ENCODE measurements at places on chromosomes 16 and 17.

GRCh38 chr17:46822388-46822921, 4.0 kb upstream of the WNT3 start:
- no peak for DNase-seq

- no peak for DNase-seq
Observed at GRCh38 chr16:49858200-49859124, 2.5 kb upstream of the ZNF423 start.

GRCh38 chr17:34308371-34308770, 10.9 kb upstream of the CCL8 start:
- no peak for DNase-seq

GRCh38 chr17:46027048-46027975, 28.3 kb downstream of the STH start:
- DNase-seq, result no peak

DNA sequence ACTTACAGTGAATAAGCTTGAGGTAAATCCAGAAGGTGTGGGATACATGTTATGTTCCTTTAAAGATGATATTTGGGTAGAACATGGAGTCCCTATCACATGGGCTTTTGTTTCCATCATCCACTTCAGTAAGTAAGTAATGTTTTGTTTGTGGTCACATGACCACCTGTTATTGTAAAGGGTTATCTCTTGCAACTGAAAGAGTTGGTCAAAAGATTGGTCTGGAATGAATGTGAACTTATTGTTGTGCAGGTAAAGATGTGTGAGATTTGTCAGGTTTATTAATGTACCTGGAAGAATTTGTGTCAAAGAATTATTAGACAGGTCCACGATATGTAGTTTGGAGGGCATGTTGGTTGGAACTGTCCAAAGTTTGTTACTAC, 1.6 kb downstream of the OMG start:
- DNase-seq, result no peak

- DNase-seq, result no peak
Observed at GRCh38 chr16:56848955-56849689, 15.9 kb upstream of the SLC12A3 start.

- no peak for DNase-seq
Observed at GRCh38 chr16:57531253-57531575, 5.2 kb downstream of the CCDC102A start.

GRCh38 chr17:79922116-79922601, 82.9 kb upstream of the CBX4 start:
- no peak for DNase-seq

- DNase-seq, result no peak
Observed at GRCh38 chr17:4938688-4939545, 929 bp downstream of the SLC25A11 start.

GRCh38 chr16:81327447-81328196, 12.9 kb downstream of the GAN start:
- no peak for DNase-seq

DNA sequence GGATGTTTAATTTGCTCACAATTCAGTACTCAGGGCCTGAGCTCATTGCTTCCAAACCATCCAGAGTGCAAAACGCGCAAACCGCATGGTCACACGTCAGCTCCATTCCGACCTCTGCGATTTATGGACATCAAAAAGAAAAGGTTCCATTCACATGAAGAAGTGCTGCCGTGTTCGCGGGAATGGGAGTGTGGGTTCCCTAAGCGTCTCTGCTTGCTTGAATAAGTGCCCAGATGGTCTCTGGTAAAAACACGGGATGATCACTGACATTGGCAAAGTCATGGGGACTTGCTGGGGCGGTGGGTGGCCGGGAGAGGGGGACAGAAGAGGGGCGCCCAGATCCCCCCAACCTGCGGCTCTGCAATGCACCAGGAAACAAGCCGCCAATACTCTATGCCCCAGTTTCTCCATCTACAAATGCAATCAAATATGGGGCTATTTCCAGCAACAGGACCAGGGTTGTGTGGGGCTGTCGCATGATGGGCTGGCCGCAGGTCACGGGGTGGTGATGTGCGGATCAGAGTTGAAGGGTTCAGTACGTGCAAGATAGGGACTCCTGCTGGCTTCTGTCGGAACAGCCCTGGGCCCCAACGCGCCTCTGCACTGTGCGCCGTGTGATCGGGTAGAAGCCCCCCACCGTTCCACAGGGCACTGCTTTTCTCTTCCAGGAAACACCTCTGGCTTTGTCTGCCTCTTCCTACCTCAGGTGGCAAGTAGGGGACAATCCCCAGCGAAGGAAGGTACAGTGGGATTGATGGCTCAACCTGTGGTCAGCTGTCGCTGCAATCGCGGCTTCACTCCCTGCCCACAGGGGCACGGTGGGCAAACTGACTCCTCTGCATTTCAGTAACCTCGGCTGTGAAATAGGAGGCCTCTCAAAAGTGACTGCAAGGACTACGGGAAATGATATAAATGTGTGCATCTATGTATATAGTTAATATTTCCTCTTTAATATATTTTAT, 11.2 kb downstream of the FOXF1 start:
- no peak for DNase-seq

Data from activated T-helper 1 cell treated with Interleukin-2 at 50 U/mL for 16 hours (primary cell).